NCI-H1436 (cell line): ENCODE measurements at places on chromosomes 7 and 10.

DNA sequence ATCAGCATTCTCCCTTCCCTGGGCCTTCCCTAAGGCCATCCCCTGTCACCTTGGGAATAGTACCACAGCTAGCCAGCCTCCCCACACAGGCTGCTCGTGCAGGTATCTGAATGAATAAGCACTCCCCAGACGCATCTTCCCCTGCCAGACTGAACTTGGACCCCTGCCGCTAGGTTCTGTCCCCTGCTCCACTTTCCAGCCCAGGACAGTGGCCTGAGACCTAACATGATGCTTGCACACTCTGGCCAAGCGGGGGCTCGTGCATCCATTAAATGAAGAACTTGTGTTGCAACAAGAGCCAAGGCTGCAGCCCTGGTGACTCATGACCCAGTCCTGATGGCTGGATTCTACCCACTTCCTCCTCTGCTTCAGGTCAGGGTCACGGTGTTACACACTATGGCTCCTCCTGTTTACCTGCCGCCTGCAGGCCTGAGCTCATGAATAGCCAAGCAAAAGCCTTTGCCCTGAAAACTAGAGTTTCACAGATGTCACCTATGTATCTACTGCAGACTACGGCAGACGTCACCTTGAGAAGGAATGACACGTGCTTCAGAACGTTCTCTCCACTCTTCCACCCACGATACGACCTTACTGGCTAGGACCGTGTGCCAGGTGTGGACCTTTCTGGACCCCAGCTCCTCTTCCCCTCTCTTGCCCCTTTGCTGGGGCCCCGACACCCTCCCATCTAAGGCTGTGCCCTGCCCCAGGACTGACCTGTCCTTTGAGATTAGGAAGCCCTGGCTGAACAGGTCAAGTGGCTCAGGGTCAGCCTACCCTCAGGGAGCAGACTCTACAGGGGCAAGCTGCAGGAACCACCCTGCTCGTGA lies 6.5 kb downstream of the ASB13 start:
- no peak for DNase-seq

GRCh38 chr10:11678074-11678793 lies 63.9 kb upstream of the ECHDC3 start:
- DNase-seq, result no peak

DNA sequence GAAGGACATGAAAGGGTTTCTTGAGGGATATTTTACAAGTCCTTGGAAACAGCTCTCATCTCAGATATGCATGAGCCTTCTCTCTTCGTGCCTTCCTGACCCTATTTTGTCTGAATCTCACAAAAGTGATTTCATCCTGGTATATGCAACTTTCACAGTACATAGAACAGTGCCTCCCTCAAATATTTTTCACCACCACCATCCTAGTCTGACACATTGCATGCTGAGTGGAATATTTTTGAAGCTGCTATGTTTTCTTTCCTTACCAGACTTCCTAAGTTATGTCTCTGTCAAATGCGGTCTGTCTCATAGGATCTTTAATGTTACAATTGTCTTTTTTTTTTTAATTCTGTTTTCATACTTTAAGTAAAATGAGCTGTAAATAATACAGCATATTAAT lies 673.3 kb upstream of the LRRN3 start:
- DNase-seq, result no peak

DNA sequence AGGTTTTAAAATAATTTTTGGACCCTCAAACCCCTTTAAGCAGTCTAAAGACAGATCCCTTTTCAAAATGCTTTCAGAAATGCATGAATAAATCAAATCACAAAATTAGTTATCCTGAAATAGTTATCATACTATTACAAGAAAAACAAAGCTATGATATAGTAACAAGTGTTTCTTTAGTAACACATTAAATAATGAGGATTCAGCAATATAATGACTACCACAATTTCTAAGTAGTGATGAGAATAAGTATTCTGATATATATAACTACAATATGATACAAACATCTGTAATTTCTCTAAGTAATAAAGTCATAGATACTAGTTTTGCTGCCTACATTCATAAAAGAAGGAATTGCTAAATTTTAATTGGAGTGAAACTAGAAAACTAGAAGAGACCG lies 53.0 kb upstream of the TMEM168 start:
- no peak for DNase-seq

DNA sequence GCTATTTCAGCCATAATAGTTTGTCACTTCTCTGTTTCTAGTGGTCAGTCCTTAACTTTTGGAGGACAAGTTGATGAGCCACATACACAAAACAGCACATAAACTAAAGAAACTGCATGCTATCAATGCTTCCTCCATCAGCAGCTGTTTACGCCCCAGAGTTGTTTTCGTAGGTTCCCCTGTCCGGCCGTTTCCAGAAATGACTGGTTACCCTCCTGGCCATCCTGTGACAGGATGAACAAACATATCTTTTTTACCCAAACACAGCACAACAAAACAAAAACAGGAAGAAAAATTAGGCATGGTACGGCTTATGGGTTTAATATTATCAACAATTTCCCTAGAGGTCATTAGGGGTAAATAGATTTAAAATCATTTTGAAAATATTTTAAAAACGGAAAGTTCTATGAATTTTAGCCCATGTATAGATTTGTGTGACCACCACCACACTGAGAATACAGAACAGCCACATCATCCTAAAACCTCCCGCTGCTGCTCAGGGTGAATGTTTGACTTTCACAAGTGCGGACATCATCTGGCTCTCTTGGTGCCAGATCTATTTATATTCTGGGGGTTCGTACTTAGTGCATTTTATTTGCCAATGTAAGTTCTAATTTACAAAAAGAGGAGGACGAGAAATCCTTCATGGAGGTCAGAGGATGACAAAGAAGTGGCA lies 74.8 kb downstream of the HIPK2 start:
- DNase-seq, result no peak

GRCh38 chr7:72403458-72404076 lies 8.6 kb downstream of the CALN1 start:
- DNase-seq, result no peak

- no peak for DNase-seq
These were observed 92.8 kb upstream of the PARD3 start for GRCh38 chr10:34907743-34908430.
